ENCODE measurements at places on chromosomes 6 and 20. TPM values are rescaled to one million over a fixed set of nuclear protein-coding genes. Genes with fewer than 3 reads are reported as not detected.

DNA sequence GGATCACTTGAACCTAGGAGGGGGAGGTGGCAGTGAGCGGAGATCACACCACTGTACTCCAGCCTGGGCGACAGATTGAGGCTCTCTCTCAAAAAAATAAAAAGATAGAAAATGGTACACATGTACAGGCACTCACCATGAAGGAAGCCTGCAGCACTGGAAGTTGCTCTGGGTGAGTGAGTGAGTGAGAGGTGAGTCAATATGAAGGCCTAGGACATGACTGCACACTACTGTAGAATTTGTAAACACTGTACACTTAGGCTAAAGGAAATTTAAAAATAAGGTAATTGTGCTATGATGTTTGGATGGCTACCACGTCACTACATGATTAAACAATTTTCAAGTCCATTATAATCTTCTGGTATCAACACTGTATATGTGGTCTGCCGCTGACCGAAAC is 216.2 kb downstream of the FOXC1 start:
- DNase-seq: no peak

DNA sequence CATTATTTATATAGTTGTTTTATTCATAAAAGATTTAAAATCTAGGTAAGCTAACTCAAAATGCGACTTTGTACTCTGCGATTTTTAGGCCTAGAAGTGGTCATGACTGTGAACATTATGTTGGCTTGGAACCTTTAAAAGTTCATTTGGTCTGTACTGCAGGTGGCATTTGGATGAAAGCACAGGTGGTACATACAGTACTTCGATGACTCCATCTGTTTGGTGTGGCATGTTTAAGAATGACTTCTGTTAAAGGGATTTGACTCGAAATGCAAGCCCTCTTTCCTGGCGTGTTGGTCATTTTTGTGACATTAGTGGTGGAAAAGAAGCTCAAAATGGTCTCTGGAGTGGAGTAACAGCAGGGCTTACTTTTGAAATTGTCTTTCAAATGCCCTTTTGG is 118.1 kb downstream of the UST start:
- DNase-seq: no peak

GRCh38 chr6:110039981-110040383 is 61.9 kb downstream of the GPR6 start:
- no peak for DNase-seq

Gene GHRH
- total RNA-seq: not detected

Gene PRL
- not detected for total RNA-seq

Gene ULBP2
- not detected for total RNA-seq

Gene RIPOR3
- 9.1 TPM for total RNA-seq

Gene UST
- 13.7 TPM for total RNA-seq

Gene DCBLD1
- 6.3 TPM for total RNA-seq
